ENCODE measurements at places on chromosomes 11 and 22. TPM values are rescaled to one million over a fixed set of nuclear protein-coding genes. Genes with fewer than 3 reads are reported as not detected.

DNA sequence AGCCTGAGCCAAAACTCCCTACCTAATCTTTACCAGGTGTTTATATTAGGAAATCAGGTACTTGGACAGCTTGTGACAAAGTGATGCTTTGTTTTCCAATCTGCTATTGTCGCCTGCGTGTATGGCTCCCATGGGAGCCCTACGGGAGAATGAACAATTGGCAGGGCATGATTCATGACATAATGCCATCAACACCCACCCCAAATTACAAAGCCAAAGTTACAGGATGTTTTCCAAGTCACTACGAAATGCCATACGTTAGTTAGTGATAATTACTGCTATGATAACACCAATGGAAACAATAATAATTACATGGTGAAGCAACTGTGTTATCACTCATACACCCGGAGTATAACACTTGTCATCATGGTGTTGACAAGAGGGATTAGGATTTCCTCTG is 226.4 kb downstream of the FAM181B start:
- DNase-seq: no peak

DNA sequence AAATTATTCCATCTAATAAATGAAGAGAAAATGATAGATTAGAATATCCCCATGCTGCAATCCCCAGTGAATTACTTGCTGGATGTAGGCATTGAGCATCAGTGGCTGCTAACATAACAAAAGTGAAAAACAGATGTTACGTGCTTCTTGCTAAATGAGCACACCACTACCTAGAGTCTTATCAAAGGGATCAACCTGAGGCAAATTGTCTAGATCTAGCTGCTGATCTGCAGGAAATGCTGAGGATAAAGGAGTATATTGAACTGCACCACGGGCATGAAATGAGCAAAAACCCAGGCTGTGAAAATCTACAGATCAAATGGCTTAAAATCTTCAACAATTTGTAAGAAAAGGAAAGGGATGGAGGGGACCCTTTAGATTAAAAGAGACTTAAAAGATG is 45.3 kb upstream of the SCUBE2 start:
- DNase-seq: no peak

DNA sequence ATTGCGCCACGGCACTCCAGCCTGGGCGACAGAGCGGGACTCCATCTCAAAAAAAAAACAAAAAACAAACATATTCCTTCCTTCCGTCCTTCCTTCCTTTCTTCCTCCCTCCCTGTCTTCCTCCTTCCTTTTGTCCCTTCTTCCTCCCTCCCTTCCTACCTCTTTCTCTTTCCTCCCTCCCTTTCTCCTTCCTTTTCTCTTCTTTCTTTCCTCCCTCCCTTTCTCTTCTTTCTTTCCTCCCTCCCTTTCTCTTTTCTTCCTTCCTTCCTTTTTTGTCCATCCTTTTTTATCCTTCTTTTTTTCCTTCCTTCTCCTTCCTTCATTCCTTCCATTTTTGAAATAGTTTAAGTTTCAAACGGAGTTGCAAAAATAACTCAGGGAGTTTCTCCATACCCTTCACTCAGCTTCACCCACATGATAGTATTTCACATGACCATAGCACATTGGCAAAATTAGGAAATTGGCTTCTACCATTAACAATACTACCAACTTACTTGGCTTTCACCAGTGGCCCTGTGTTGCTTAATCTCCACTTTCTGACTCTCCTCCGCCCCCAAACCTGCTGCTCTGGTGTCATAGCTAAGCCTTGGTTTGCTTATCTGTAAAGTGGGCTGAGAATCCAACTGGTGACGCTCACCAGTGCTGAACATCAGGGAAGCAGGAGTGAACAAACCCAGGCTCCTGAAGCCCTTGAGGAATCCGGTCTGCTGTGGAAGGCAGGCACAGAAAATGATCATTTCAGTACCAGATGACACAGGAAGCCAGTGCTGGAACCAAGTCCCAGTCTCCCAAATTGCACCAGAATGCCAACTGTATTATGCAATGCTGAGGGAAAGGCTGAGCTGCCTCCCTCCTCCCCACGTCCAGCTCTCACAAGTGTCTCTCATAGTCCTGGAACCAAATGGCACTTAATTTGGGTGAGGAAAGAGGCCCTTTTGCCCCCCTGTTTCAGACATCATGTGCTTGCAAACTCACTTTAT is 17.2 kb upstream of the CRYBB3 start:
- DNase-seq: no peak

GRCh38 chr11:19742588-19743292 is 30.1 kb downstream of the NAV2 start:
- no peak for DNase-seq

The ACR gene
- total RNA-seq: 0.45 TPM

The APOBEC3G gene
- 0.94 TPM for total RNA-seq
